Muscle of arm (tissue), 14 donors: ENCODE measurements at places on chromosomes 1 and 21.
A peak's percentile ranks its signal among the peaks of the same experiment; 100 is the strongest.

- peak; percentile 61 for DNase-seq
Observed at GRCh38 chr1:239884796-239885195, 206.9 kb upstream of the FMN2 start.

DNA sequence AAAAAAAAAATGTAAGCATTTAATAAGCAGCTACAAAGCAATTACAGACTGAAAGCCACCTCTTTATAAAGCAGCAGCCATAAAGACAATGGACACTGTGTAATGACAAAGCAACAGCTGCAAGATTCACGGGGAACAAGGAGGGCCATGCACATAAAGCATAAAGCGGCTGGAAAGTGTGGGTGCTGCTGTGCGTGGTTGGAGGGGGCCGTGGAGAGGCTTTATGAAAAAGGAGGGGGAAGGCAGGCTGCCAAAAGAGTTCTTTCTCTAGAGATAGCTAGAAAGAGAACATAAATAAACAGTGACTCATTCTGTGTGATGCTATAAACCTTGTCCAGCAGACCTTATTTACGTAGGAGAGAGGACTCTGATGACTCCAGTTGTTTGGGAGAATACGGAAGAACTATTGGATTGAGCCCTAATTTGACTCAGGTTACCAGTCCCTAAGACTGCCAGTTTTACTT, 49.3 kb downstream of the ADAMTS1 start:
- peak; percentile 70 for DNase-seq

GRCh38 chr21:46308431-46308830, 15.2 kb downstream of the C21orf58 start:
- DNase-seq: no peak

GRCh38 chr1:70760154-70760553, 287.5 kb downstream of the PTGER3 start:
- no peak for DNase-seq

- DNase-seq: no peak
Observed at GRCh38 chr1:107600607-107601160, 364.3 kb downstream of the VAV3 start.

DNA sequence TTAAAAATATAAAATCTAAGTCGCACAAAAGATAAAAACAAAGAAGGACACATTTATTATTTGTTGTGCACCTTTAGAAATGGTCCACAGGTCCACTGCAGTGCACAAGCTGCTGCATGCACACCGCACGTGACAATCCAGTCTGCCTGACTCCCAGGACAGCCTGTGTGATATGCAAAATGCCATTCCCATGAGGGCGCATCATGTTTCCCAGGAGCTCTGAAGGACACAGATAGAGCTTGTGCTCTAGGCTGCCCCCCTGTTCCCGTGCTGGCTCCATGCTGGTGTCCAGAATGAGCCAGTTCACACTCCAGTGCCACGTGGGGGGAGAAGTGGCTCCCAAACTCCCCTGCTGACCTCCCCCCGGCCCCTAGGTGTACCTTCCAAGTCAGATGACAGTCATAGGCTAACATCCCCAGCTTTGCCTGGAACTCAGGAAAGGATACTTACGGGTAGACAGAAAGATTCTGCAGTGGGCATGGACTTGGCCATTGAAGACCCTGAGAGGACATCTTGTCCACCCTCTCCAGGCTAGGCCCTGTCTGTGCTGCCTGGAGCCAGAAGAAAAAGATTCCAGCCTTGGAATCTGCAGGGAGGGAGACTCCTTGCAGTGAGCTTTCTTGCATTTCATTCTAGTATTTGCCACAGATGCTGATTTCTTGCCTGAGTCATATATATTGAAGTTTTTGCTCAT, 26.3 kb downstream of the RAB7B start:
- no peak for DNase-seq
